ENCODE measurements at places on chromosomes 5 and 9.
A peak's percentile ranks its signal among the peaks of the same experiment; 100 is the strongest.

- no peak for DNase-seq
These were observed 3.2 kb downstream of the ZNF618 start for GRCh38 chr9:113879318-113879717.

GRCh38 chr9:128259156-128259555 is 16.7 kb downstream of the GOLGA2 start:
- DNase-seq = no peak

GRCh38 chr9:113601656-113602055 is 138.1 kb downstream of the RGS3 start:
- no peak for DNase-seq

GRCh38 chr9:134371731-134372130 is 45.5 kb downstream of the RXRA start:
- DNase-seq = no peak

GRCh38 chr9:4011054-4011453 is 288.8 kb downstream of the GLIS3 start:
- no peak for DNase-seq

- DNase-seq = no peak
These were observed 1.1 kb upstream of the OTULINL start for GRCh38 chr5:14580398-14581034.

- DNase-seq = no peak
These were observed 206.9 kb downstream of the CRB2 start for GRCh38 chr9:123562844-123563346.

- DNase-seq = no peak
These were observed 71.2 kb upstream of the SLC28A3 start for GRCh38 chr9:84411683-84412267.

- no peak for DNase-seq
These were observed 76.8 kb downstream of the ADAMTS2 start for GRCh38 chr5:179268399-179268952.

DNA sequence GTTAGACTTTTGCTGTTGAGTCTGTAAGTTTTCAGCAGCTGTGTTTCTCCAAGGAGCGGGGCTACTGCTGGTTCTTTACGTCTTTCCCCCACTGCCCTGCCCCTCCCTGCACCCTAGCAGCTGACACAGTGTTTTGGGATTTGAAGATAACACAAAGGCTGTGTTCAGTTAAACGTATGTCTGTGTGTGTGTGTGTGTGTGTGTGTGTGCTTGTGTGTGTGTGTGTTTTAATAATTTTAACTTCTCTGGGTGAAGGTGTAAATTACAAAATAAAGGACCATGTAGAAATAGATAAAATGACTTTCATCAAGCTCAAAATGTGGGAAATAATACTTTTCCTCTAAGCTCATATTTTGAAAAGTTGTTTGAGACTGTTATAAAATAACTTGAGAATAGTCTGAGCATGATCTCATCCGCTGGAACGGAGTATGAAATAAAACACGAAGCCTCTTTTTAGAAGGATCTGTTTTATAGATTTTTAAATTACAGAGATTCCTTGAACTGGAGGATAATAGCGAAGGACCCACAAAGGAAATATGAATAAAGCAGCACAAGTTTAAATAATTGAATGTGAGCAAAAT is 10.9 kb downstream of the ABL1 start:
- peak; percentile 38 for DNase-seq

DNA sequence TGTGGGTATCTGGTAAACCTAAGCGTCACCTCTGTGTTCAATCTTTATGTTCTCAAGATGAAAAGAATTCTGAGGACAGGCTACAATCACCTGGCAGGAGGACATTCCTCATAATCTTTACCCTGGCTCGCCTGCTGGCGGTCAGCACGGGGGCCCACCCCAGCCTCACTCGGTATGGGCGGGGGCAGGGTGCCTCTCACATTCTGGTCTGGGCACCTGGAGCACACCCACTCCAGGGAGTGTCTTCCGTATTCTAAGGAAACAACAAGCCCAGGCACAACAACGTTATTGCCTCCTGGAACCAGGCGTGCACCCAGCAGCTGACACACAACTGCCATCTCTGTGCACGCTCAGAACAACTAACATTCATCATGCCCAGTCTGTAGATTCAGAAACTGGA is 179.8 kb downstream of the ROR2 start:
- DNase-seq = no peak

- no peak for DNase-seq
These were observed 31.9 kb upstream of the C5orf58 start for GRCh38 chr5:170200876-170201275.

- no peak for DNase-seq
These were observed 9.7 kb upstream of the CEL start for GRCh38 chr9:133051966-133052539.
